ENCODE measurements at places on chromosomes 16 and 17.

- no peak for DNase-seq
Measured at GRCh38 chr16:83705856-83706255, 101.9 kb upstream of the HSBP1 start.

DNA sequence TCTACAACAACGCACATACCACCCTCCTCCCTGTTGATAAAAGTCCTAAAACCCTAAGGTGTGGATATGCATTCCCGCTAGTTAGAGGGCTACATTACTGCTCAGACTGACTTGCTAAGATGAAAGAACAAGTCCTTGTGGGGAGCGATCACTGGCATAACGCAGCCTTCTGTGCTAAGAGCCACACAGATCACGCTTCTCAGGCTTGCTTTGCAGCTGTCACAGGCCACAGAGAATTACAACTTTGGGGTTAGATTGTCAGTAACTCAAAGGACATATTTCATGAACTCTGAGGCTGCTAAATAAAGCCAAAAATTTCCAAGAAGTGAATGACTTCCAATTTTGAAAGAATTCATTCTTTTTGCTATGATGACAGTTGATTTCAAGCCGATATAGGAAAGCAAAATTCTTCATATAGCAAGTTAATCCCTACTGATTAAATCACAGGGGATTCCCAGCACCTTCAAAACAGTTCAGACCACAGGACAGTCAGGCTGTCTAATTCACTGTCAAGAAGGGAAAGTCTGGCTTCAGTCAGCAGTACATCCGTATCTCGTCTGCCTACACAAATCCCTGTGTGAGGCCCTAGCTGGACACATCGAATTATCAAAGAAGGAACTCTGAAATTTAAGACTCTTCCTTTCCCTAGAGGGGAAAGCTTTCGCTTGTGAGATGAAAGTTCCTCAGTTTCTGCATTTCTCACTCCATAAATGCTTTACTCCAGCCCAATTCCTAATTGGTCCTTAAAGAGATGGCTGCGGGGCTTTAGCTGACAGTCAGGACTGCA lies 107.1 kb downstream of the VPS53 start:
- DNase-seq: peak; percentile 50

GRCh38 chr17:16987066-16987829 lies 15.3 kb upstream of the TNFRSF13B start:
- DNase-seq: no peak

- no peak for DNase-seq
Measured at GRCh38 chr17:82204831-82205719, 7.6 kb downstream of the CCDC57 start.

DNA sequence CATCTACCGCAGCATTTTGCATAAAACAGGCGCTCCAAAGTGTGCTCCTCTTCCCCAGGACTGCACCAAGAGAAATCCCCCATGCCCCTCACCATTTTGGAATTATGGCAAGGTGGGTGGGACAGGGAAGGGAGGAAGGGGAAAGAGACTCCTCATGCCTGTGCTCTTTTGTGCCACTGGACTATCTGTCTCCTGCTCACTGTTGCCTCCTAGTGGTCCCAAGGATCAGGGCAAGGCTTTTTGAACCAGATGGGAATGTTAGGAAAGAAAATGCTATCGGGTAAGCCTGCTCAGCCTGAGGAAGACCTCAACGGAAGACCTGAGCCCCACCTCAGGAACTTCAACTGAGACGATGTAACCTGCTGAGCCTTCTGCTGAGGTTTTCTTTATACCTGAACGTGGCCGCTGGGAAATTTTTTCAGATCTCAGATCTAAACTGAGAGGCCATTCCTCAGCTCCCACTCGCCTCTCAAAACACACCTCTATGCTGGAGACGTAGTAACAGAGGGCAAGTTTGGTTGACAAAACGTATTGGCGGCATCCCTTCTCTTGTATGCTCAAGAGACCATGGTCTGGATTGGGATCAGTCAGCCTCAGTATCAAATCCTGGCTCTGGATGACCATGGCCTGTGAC lies 58.3 kb downstream of the SPACA3 start:
- peak; percentile 67 for DNase-seq

DNA sequence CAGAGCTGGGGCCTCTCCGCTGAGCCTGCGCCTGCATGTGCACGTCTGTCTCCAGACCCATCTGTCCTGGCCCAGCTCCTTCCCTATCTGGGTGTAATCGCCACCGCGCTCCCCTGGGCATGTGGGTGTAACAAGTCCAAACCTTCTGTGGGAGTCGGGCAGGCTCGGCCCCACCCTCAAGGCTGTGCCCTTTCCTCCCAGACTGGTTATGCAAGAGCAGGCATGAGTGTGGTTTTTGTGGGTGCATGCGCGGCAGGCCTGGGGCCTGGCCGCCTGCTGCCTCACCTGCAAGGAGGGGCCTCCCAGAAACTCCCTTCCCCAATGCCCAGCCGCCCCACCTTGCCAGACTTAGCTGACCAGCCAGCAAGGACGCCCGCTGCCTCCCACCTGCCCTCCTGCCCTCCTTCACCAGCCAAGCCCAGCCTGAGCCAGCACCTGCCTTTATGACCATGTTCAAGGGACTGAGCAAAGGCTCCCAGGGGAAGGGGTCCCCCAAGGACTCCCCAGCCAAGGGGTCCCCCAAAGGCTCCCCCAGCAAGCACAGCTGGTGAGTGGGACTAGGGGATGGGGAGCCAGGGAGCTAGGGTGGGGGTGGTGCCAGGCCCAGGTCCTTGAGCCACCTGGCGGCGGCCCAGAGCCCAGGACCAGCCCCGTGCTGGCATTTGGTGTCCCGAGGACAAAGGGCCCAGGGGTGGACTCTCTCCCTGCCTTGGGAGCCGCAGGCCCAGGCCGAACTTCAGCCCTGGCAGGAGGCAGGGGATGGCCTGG lies at the start of gene EVPLL:
TSS of gene EVPLL (plus strand) at position 342 of the 768 bp plus-strand sequence. CDS start 3,160 bp downstream, outside the sequence.
- DNase-seq: peak; percentile 37

GRCh38 chr17:2347805-2348685 lies 10.7 kb downstream of the SGSM2 start:
- DNase-seq: peak; percentile 88

- peak; percentile 61 for DNase-seq
Measured at GRCh38 chr16:17283016-17283415, 187.7 kb downstream of the XYLT1 start.

DNA sequence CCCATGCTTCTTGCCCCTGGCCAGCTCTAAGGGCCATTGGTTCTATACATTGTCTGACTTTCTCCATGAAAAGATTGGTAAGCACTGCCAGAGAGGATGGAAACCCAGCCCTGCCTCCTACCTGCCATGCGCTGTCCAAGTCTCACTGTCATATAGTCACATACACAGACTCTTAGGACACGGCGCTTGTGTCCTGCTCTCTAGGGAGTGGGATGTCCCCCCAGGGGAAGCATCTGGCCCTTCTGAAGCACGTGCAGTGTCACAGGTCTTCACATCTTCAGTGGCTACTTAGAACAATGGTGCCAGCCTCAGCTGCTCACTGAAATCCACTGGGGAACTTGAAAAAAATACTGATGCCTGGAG lies 38.7 kb downstream of the MYO18A start:
- DNase-seq: peak; percentile 62

GRCh38 chr17:45130681-45131615 lies 1.4 kb downstream of the PLCD3 start:
- no peak for DNase-seq

DNA sequence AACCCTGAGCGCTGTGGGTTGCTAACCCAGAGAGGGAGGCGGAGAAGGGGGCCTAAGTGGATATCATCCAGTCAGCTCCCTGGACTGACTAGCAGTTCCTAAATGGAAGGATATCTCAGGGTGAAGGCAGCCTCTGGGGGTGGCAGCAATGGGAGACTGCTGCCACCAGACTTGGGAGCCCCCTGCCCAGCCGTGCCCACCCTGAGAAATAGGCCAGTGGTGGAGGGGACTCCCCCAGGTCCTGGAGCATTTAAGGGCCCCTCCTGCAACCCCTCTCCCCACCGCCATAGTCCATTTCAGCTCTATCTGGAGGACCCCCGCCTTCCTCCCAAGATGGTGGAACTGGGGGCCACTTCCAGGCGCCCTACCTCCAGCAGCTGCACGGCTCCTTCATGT lies 8.4 kb downstream of the TSPOAP1 start:
- no peak for DNase-seq

DNA sequence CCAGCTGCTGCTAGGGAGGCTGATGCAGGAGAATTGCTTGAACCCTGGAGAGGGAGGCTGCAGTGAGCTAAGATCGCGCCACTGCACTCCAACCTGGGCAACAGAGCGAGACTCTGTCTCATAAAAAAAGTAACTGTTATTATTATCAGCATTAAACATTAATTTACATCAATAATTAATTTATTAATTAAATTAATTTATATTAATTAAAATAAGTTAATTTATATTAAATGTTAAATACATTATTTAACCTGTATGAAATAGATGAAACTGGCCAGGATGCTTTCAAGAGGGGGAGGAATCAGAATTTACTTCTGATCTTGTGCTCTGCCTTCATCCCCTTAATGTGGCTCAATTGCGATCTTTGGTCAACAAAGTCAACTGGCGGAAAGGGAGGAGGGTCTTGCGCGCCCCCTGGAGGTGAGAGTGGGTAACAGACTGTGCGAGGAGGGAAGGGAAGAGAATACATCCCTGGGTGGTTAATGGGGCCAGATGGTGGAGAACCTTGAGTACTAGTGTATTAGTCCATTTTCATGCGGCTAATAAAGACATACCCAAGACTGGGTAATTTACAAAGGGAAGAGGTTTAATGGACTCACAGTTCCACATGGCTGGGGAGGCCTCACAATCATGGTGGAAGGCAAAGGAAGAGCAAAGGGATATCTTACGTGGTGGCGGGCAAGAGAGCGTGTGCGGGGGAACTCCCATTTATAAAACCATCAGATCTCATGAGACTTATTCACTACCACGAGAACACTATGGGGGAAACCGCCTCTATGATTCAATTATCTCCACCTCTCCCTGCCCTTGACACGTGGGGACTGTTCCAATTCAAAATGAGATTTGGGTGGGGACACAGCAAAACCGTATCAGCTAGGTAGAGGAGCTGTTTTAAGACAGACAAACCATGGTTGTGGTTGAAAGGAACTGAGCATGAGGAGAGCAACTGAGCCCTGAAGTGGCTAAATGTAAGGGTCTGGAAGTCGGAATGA lies 15.7 kb upstream of the CPPED1 start:
- peak; percentile 82 for DNase-seq

Data from eye (tissue), 1 donor.